ENCODE measurements at places on chromosomes 1 and 21.
A peak's percentile ranks its signal among the peaks of the same experiment; 100 is the strongest.

- no peak for DNase-seq
These were observed 204.8 kb downstream of the KCNK2 start for GRCh38 chr1:215287362-215287761.

GRCh38 chr21:43971201-43971991, 40.7 kb upstream of the TRAPPC10 start:
- no peak for DNase-seq

DNA sequence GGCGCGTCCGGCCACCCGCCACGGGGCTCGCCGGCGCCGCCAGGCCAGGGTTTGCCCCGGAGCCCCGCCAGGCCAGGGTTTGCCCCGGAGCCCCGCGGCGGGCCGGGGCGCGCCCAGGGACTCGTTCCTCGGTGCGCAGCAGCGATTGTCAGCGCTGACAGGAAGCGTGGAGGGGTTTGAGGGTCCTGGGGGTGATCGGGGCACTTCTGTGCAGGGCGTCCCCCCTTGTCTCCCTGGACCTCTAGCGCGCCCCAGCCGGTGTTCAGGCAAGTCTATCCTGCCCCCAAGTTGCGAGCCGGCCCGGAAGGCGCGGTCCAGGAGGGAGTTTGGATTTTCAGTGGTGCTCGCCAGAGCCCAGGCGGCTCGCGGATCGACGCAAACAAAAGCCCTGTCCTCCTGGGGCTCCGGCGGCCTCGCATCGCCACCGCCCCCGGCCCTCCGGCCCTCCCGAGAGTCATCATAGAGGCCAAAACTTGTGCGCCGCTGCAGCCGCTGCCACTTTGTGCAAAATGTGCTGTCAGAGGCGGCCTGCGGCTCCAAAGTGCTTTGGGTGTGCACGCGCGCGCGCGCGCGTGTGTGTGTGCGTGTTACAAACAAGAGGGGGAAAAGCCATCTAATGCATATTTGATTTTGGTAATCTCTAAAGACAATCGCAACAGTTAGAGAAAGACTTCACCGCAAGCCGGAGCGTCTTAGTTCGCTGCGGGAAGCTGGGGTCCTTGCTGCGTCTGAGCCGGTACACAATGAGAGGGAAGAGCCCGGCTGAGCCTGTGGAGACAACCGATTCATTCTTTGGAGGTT, 1.0 kb downstream of the ROR1 start:
- DNase-seq = no peak

DNA sequence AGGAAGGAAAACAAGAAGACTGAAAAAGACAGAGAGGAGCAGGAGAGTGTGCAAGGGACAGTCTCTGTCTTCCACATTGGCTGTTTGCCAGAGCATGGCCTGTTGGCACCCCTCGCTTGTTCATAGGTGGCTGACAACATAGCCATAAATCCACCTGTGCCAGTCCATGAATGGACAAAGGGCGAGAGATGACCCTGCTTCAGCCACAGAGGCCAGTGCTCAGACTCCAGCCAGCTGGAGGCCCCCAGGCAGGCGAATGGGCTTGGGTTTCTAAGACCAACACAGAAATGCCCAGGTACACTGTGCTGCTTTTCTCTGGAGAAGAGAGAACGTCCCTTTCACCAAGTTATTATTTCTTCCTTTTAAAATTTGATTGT, 60.6 kb downstream of the RIPK4 start:
- no peak for DNase-seq

DNA sequence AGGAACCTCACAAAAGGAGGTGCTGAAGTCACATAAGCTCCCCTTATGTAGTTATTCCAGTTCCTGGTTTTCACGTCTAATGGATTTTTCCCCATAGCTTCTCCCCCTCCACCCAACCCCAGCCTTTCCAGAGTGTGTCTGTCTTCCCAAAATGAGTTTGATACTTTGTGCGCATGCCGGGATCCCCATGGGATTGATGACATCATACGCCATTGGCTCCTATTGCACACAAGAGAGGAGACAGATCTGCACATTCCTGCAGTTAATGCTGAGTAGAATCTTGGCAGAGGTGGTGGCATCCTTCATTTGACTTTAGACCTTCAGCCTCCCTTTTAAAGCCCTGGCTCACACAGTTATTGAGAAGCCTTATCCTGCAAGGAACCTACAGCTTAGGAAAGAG, 71.4 kb downstream of the DDR2 start:
- no peak for DNase-seq

DNA sequence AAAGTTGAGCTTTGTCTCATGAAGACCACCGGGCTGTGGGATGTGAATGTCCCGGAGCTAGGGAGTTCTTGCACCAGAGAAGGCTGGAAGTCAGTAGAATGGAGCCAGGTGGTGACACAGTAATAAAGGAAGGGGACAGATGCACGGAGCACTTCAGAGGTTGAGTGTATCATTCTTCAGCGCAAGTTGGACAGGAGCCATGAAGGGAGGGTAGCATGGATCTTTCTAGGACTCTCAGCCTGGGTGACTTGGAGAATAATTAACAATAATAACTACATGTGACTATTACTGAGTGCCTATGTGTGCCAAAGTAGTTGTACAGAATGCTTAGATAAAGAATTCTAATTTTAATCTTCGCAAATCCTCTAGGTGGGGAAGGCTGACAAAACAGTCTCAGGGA, 258.7 kb upstream of the AJAP1 start:
- peak; percentile 84 for DNase-seq

- no peak for DNase-seq
These were observed 47.6 kb upstream of the SAMD13 start for GRCh38 chr1:84253891-84254290.
